PC-3 (cell line): ENCODE measurements at places on chromosomes 12 and 14. TPM values are rescaled to one million over a fixed set of nuclear protein-coding genes. Genes with fewer than 3 reads are reported as not detected.

SP1 gene
- total RNA-seq: 49.7 and 57.6 TPM in 2 replicates

CLEC2A gene
- total RNA-seq: not detected in 2 replicates

ST8SIA1 gene
- total RNA-seq: not detected in 2 replicates

SCYL2 gene
- total RNA-seq: 35.8 and 40.7 TPM in 2 replicates

RBP5 gene
- not detected in 2 replicates for total RNA-seq

OR6C2 gene
- total RNA-seq: not detected in 2 replicates

TMEM120B gene
- 18.5 and 25.4 TPM in 2 replicates for total RNA-seq

LUM gene
- 0.15 TPM in 1 of 2 replicates, not detected in the other for total RNA-seq
